IPS DF 6.9 (cell line): ENCODE measurements at places on chromosomes 2 and 18.

DNA sequence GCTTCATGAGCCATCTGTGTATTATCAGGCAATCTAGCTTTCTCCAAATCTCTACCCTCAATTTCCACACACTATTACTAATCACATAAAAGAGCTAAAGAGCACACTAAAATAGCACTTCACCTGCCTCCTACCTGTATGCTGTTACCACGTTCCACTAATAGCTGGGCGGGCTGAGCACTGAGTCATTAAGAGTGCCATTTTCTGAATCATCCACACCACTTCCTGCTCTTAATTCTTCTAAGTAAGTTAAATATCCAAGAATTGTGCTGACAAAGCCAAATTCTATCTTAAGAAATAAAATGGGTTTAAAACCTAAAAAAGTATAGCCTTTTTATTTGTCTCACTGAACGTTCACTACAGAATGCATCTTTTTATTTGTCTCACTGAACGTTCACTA, 35.7 kb downstream of the NOL10 start:
- no peak for DNase-seq

DNA sequence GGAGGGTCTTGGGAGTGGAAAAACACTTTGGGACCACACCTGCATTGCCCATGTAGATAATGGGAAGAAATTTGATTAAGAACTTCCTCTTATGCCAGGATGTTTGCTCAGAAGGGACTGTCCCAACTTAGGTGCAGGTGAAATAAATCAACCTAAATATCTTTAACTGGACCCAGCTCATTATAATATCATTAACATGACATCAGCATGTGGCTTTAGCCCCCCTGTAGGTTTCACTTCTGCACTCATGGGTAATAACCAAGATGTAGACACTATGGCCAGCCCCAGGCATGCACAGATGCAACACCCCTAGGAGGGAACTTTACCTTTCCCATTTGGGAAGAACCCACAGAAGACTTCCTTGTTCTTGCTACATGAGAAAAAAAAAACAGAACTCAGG, 227.4 kb upstream of the ZNF804A start:
- no peak for DNase-seq

DNA sequence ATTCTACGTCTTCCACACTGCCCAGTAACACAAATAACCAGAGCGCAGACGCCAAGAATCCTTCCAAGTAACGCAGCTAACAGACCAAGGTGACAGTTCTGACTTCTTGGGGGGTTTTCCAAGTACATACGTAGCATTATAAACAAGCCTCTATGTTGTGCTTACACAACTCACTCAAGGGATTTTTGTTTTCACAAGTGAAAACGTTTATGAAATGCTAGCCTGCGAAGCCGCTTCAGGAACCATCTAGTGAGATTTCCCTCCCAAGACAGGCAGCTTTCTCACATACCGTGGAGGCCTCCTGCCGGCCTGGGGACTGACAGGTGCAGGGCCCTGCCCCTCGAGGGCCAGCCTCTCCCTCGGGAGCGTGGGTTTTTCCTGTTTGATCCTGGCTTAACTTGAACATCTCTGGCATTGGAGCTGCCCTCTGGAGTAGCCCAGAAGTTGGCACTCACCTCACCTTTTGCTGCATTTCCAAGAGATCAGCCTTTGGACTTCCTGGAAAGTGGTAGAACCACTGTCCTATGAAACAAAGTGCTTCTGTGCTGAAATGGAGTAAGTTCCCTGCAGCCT, 151.1 kb downstream of the MBP start:
- DNase-seq, result no peak

GRCh38 chr2:98160554-98160953, 73.6 kb downstream of the VWA3B start:
- no peak for DNase-seq

- no peak for DNase-seq
These were observed 365.4 kb downstream of the ADCYAP1 start for GRCh38 chr18:1270081-1270480.

GRCh38 chr18:36692921-36693332, 135.9 kb downstream of the TPGS2 start:
- no peak for DNase-seq

DNA sequence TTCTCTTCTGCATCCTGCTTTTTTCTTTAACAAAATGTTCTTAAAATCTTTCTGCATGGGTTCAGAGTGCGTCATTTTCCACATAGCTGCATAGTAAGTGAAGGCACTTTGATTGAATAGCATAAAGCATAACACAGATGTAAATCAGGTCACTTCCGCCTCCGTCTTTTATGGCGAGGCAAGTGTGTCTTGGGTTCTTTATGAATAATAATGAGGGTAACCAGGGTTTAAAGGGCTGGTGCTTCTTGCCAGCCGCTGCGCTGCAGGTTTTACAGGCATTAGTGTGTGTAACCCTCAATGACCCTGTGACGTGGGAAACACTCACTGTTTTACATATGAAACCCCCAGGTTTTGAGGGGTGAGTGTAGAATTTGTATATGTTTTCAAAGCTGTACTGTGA, 164.2 kb downstream of the MYT1L start:
- DNase-seq, result no peak

DNA sequence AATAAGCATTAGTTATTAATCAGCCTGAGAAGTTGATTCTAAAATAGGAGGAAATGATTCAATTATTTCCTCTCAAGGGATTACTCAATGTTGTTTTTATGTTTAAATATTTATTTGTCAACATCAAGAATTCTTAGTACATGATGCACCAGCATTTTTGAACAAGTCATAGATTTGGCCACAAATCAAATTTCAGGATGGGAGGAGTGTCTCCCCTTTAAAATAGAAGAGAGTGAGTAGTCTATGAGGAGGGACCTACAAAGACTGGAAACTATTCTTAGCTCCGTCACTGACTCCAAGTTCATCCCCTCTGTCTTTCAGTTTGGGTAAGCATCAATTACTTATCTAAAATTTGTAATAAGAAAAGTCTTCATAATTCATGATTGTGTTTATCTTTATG, 18.6 kb upstream of the IL18R1 start:
- no peak for DNase-seq
